ENCODE measurements at places on chromosomes 3 and 15.

- DNase-seq = no peak
Measured at GRCh38 chr15:29031502-29032228, 145.9 kb downstream of the APBA2 start.

DNA sequence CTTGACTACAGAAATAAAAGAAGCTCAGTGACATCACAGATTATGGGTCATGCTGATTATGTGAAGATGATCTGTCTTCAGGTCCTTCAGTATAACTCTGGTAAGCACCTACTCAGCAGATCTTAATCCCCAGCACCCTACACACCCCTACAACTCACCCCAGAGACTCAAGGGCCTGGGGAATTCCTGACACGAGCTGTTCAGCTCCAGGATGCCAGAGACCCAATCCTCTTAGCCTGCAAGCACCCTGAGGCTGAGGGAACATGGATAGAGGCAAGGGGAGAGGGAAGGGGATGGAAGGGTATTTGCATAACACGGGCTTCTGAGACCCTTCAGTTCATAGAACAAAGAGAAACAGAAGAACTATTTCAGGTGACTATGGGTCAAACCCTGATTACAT lies 13.0 kb downstream of the GLB1 start:
- DNase-seq = no peak

DNA sequence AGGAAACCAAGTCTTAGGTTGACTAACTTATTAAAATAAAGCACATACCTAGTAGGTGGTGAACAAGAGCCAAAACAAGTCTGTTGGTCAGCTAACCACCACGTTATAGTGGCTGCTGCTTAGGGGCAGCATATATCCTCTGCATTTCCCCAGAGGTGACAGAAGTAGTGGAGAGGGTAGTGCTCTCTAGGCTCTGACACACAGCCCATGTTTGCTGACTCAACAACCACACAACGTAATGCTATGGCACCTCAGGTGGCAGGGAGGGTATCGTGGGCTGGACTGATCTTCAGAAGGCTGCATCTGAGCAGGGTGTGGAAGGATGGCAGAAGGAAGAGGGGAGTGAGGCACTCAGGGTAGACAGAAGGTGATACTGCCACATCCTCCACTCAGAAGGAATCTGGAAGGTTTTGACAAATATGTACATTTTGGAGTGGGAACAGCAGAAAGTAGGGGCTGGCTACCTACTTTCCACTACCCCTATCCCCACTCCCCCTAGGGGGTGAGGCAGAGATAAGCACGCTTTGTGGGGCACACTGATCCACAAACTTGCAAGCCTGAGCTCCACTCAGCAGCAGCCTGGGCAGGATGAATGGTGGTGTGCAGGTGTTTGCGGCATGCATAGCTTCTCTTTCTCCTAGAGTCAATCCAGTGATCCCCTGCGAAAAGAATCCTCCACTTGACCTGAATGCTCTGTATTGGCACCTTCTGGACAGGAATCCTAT lies 178.1 kb downstream of the RORA start:
- no peak for DNase-seq

DNA sequence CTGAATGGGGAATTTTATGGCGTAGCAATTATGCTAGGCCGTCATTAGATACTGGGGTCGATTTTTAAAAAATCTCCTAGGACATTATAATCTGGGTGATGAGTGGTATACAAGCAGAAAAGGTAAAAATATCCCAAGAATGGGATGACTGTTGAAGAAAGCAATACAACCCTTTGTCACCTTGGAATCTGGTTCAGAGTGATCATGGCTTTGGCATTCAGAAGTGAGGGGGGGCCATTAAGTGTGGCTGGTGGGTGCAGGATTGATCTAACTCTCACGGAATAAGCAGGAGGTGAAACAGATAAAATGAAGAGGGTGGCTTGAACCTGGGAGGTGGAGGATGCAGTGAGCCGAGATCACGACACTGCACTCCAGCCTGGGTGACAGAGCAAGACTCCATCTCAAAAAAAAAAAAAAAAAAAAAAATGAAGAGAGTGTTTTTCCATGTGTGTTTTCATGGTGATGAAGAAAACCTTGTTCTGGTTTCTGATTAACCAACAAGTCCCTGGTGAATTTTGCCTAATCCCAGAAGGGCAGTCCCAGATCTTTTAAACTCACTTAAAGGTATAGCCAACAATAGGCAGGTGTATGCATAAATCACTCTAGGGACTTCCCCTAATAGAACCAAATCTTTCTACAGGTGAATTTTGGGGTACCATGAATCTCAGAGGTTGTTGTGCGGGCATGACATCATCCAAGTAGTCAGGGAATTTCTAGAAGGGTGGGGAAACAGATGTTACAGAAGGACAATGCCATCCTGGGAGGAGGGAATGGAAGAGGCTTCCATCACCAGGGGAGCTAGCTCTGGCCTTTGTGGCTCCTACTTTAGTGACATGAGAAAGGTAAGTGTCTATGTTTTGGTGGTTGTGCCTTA lies 3.1 kb upstream of the RAD54L2 start:
- DNase-seq = no peak

- no peak for DNase-seq
Measured at GRCh38 chr3:127684871-127685707, 12.3 kb downstream of the ABTB1 start.

DNA sequence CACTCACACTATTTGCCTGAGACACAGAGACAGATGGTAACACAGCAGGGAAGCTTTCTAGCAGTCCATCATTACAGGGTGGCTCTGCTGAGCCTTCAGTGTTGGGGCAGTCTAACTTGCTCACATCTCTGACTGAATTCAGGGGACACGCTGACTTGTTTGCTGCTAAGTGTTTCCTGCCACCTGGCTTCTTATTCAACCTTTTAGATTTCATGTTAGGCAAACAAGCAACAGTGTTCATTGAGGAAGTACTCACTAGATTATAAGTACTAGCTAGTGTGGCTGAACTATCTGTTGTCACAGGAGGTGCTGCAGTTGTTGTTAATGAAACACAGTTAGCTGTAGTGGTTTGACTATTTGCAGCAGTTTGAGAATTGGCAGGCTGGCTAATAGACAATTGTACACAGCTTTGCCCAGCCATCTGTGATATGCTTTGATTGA lies 37.3 kb downstream of the USF3 start:
- DNase-seq = no peak

GRCh38 chr15:62068071-62068809 lies 1.5 kb downstream of the C2CD4A start:
- DNase-seq = no peak

DNA sequence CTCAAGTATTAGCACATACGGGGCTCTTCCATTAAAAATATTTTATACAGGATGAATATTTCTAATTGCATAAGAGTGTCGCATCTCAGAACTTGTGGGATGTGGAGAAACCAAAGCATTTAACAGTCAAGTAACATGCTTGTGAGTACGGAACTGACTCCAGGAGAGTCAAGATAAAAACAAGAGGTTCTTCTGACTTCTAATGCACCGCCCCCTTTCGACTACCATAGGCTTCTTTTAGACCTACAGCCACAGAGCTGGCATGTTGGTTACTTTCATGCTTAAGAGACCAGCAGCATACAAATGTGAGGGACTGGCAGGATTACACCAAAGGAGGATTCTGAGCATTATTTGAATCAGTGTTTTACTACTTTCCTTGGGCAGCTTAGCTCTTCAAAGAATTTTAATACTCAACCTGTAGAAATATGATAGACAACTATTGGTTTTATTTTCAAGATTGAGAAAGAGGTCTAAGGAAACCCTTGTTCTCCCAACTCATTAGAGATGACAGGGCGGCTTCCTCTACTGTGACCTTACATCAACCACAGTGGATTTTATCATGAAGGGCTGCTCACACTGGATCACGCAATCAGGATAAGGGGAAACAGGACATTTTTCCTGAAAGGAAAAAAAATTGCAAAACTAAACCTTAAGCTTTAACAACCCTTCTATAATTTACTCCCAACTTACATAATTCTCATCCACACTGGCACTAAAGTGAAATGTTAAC lies 14.0 kb downstream of the ETV5 start:
- no peak for DNase-seq

DNA sequence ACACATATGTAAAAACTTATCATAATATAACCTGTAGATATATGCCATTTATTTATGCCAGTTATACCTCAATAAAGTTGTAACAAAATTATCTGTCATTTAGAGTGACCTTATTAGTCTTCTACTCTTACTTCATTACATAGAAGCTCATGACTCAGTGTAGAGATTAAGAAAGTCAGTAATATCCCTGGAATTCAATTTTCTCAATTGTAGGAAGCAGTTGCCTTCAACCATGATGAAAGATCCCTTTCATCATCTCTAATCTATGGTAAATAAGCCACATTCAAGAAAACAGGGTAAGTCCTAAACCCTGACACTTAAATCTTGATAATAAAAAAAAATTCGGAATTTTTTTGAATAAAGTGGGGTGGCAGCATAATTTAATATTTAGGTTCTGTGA lies 216.5 kb upstream of the PEX5L start:
- DNase-seq = no peak

DNA sequence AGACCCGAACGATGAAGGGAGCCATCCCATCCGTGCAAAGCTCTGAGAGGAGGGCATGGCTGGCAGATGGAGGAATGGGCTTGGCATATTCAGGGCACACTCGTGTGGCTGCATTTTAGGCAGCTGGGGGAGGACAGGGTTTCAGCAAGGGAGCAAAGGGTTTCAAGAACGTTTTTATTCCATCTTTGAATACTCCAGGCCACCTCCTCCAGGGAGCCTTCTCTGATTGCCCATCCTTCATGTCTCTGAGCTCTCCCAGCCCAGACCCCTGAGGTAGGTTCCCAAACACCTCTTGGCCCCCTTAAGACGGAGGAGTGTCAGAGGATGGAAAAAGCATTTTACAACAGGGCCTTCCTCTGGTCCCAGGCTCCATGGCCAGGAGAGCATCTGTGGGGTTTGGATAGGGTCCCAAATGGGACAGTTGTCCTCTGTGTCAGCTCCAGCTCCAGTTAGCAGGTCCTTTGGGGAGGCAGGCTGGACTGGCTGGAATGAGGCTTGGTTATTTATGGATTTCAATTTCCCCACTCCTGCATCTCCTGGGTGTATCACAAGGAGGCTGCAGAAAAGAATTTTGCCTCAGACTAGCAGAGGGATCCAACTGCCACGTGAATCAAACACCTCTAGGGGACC lies 17.7 kb upstream of the SLC6A1 start:
- no peak for DNase-seq

- no peak for DNase-seq
Measured at GRCh38 chr3:66407611-66408218, 93.1 kb downstream of the LRIG1 start.
